ENCODE measurements at places on chromosomes 11 and 22. TPM values are rescaled to one million over a fixed set of nuclear protein-coding genes. Genes with fewer than 3 reads are reported as not detected.

RAG2 gene
- not detected for total RNA-seq

DNA sequence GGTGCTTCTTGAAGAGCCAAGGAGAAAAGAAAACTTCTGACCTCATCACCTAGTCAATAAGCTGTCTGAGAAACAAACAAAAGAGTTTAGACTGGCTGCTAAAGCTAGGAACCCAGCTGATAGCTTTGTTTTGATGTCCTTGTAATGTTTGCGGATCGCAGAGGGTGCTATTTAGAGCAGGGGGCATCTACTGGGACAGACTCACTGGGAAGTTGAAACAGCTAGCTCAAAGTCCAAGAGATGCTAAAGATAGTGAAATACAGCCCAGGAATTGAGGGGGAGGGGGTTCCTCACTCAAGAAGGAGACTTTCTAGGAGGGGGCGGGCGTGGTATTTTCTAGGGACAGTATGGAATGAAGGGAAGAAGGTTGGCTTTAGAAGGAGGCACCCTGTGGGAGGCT is 18.9 kb downstream of the ZBTB16 start:
- no peak for DNase-seq
- H3K36me3 ChIP-seq: no peaks in the 10 kb centered on the region
- H3K27ac ChIP-seq: peak overlapping the region; percentile 87
- peaks cover 73% of the 10 kb centered on the region for H3K4me1 ChIP-seq
- no peak overlapping the region for H3K4me3 ChIP-seq
- H3K27me3 ChIP-seq: no peaks in the 10 kb centered on the region

DNA sequence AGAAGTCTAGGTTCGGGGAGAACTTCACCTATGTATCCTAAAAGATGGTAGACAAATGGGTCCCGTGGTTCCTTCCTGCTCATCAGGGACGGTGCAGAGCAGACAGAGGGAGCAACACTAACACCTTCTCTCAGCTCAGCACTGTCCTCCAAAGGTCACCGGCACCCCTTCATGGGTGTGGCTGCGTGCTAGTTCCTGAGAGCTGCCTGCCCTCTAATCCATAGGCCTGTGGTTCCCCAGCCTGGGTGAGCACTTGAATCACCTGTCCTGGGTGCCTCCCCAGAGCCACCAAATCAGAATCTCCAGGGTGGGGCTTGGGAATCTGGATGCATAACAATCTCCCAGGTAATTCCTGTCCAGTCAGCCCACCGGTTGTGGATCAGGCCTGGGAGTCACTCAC is 113.9 kb upstream of the TMEM45B start:
- no peak for DNase-seq
- no peaks in the 10 kb centered on the region for H3K4me1 ChIP-seq
- H3K4me3 ChIP-seq: no peak overlapping the region
- H3K27ac ChIP-seq: no peak overlapping the region

- no peaks in the 10 kb centered on the region for H3K36me3 ChIP-seq
- H3K4me3 ChIP-seq: no peak overlapping the region
- no peaks in the 10 kb centered on the region for H3K4me1 ChIP-seq
- no peaks in the 10 kb centered on the region for H3K27me3 ChIP-seq
- no peak overlapping the region for H3K27ac ChIP-seq
Observed at GRCh38 chr11:60868682-60869450, 1.5 kb downstream of the ZP1 start.

GRCh38 chr22:38823076-38823475 is 20.8 kb downstream of the NPTXR start:
- no peak overlapping the region for H3K27ac ChIP-seq
- H3K4me3 ChIP-seq: no peak overlapping the region
- H3K36me3 ChIP-seq: no peaks in the 10 kb centered on the region
- no peaks in the 10 kb centered on the region for H3K4me1 ChIP-seq

DNA sequence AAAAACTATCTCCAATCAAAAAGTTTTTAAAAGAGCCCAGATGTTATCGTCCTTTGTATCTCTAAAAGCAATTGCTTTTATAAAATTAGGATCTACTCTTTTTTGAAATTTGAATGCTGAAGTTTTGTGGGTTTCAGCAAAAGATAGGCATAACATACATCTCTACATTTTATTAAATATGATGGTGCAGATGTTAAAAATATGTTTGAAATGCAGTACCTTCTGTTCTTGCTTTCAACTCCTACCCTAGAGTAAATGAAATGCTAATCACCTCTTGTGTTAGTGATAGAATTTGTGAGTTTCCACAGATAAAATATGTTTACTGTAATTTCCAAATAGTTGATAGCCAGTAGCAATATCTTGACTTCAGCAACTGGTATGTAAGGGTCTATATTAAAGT is 95.7 kb upstream of the VPREB1 start:
- H3K4me1 ChIP-seq: no peaks in the 10 kb centered on the region
- no peaks in the 10 kb centered on the region for H3K36me3 ChIP-seq
- no peak overlapping the region for H3K27ac ChIP-seq
- H3K27me3 ChIP-seq: peaks cover 31% of the 10 kb centered on the region

- peaks cover 15% of the 10 kb centered on the region for H3K27me3 ChIP-seq
- no peaks in the 10 kb centered on the region for H3K36me3 ChIP-seq
- peaks cover 10% of the 10 kb centered on the region for H3K4me1 ChIP-seq
- H3K4me3 ChIP-seq: no peak overlapping the region
- DNase-seq: no peak
- H3K27ac ChIP-seq: no peak overlapping the region
Observed at GRCh38 chr11:114284021-114284420, 12.2 kb upstream of the NNMT start.

DNA sequence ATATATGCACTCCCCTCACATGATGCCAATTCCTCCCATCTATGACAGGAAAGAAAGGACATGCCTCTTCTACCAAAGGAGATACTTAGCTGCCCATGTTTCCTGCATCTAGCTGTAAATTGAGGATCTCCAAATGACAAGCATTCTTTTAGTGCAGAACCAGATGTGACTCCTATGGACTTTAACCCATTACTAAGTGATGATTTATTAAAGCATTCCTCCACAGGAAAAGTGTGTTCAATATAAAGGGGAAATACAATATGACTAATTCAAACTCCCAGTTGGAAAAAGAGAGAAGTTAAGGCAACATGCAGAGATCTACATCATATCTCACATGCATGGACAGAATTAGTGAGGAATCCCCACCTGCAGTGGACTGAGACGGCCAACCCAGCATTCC is 221.3 kb downstream of the FAM76B start:
- H3K36me3 ChIP-seq: peaks cover 5% of the 10 kb centered on the region
- no peak overlapping the region for H3K27ac ChIP-seq
- DNase-seq: no peak
- no peaks in the 10 kb centered on the region for H3K4me1 ChIP-seq
- H3K4me3 ChIP-seq: no peak overlapping the region
- H3K27me3 ChIP-seq: peaks cover 21% of the 10 kb centered on the region

DNA sequence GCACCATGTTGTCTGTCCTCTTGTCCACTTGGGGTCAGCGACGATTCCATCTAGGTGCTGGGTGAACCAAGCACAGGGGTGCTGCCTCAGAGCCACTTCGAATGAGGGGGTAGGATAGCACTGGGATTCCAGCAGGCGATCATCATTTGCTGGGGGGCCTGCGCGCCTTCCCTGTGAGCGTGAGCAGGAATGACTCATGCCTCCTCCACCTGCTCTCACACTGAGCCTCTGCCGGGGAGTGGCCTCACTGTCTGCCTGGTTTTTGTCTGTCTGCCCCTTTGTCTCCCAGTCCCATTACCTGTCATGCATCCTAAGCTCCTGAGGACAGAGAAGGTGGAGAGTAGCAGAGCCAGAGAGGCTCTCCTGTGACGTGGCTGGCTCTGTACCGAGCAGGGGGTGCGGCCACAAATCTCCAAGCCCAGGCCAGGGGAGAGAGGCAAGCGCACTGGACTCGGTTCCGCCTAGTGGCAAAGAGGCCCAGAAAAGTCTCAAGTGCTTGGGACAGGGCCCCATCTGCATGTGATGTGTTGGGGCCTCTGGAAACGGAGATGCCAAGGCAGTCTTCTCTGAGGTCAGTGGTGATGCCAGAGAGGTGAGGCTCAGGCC is 30.8 kb downstream of the RSPH14 start:
- no peaks in the 10 kb centered on the region for H3K4me1 ChIP-seq
- no peak overlapping the region for H3K27ac ChIP-seq
- H3K27me3 ChIP-seq: no peaks in the 10 kb centered on the region
- DNase-seq: no peak

- no peak overlapping the region for H3K4me3 ChIP-seq
- H3K36me3 ChIP-seq: no peaks in the 10 kb centered on the region
- no peaks in the 10 kb centered on the region for H3K4me1 ChIP-seq
- no peak overlapping the region for H3K27ac ChIP-seq
Observed at GRCh38 chr22:32612834-32613233, 138.2 kb downstream of the FBXO7 start.

ANO9 gene
- 6.7 TPM for total RNA-seq

APOA1 gene
- not detected for total RNA-seq

DNA sequence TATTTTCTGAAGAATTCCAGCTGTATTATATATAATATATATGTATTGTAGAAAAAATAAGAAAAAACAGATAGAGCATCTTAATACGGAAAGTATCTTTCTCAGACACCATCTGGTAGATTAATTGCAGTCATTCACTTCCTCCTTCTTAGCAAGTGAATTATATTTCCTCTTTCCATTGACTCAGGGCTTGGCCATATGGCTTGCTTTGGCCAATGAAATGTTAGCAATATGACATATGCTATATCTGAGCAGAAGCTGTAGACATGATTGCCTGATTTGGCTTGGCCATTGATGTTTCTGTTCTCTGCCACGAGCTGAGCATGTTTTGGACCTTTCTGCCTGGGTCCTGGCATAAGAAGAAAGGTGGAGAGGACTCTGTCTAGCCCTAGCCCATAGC is 34.4 kb upstream of the ZBED5 start:
- H3K27ac ChIP-seq: no peak overlapping the region
- H3K4me3 ChIP-seq: no peak overlapping the region
- peaks cover 25% of the 10 kb centered on the region for H3K27me3 ChIP-seq
- no peak for DNase-seq
- no peaks in the 10 kb centered on the region for H3K4me1 ChIP-seq
- peaks cover 11% of the 10 kb centered on the region for H3K36me3 ChIP-seq

DNA sequence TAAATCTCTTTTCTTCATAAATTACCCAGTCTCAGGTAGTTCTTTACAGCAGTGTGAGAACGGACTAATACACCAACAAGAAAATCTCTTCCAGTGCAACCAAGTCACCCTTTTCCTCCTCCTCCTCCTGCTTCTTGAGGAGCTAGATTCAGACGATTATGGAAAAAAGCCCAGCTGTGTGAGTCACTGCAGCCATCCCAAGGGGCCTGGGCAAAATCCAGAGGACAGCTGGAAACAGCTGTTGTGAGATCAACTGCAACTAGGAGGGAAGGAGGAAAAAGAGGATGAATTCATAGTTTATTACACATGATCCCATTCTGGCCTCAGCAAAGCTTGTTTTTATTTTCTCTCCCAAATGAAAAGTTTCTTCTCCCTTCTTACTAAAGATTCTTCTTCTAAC is 32.9 kb downstream of the RBFOX2 start:
- H3K27me3 ChIP-seq: peaks cover 20% of the 10 kb centered on the region
- no peaks in the 10 kb centered on the region for H3K36me3 ChIP-seq
- no peak for DNase-seq
- H3K27ac ChIP-seq: no peak overlapping the region
- no peaks in the 10 kb centered on the region for H3K4me1 ChIP-seq
- no peak overlapping the region for H3K4me3 ChIP-seq

- no peak overlapping the region for H3K4me3 ChIP-seq
- peaks cover 6% of the 10 kb centered on the region for H3K4me1 ChIP-seq
- H3K27me3 ChIP-seq: peaks cover 8% of the 10 kb centered on the region
- no peak for DNase-seq
- H3K27ac ChIP-seq: no peak overlapping the region
Observed at GRCh38 chr11:69966910-69967483, 111.1 kb upstream of the ANO1 start.

DNA sequence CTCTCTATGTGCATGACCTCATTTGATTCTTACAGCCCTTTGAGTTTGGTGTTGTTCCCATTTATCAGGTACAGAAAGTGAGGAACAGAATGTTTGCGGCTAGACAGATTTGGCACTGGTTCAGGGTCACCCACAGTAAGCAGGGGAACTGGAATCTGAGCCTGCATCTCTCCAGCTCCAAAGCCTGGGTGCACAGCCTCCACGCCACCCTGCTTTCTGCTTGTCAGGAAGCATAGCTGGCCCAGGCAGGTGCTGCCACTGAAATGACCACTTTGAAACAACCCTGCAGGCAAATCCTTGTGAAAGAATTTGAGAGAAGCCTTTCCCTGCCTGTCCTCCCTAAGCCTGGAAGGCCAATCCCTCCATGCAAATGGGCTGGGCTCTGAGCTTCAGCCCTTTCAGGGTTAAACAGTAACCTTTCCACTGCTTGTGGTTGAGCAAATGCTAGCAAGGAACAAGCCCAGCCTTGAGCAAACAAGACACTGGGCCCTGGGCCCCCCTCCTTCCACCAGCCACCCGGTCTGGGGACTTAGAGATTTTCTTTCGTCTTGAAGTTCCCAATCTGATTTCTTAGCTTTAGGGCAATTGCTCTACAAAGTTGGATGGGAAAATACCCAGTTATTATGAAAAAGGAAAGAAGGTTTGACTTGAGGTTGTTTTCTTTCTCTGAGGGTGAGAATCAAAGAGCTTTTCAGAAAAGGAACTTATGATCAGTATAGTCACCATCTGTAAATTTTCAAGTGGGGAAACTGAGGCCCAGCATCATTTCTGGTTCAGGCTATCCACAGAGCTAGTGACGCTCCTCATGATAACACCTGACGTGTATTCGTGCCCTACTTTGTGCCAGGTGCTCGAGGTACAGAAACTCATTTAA is 19.4 kb downstream of the EHF start:
- H3K36me3 ChIP-seq: no peaks in the 10 kb centered on the region
- peaks cover 3% of the 10 kb centered on the region for H3K4me1 ChIP-seq
- H3K4me3 ChIP-seq: no peak overlapping the region
- no peak overlapping the region for H3K27ac ChIP-seq
- H3K27me3 ChIP-seq: peaks cover 54% of the 10 kb centered on the region
- DNase-seq: no peak

ROM1 gene
- 4.5 TPM for total RNA-seq

CDON gene
- 2.1 TPM for total RNA-seq

DNA sequence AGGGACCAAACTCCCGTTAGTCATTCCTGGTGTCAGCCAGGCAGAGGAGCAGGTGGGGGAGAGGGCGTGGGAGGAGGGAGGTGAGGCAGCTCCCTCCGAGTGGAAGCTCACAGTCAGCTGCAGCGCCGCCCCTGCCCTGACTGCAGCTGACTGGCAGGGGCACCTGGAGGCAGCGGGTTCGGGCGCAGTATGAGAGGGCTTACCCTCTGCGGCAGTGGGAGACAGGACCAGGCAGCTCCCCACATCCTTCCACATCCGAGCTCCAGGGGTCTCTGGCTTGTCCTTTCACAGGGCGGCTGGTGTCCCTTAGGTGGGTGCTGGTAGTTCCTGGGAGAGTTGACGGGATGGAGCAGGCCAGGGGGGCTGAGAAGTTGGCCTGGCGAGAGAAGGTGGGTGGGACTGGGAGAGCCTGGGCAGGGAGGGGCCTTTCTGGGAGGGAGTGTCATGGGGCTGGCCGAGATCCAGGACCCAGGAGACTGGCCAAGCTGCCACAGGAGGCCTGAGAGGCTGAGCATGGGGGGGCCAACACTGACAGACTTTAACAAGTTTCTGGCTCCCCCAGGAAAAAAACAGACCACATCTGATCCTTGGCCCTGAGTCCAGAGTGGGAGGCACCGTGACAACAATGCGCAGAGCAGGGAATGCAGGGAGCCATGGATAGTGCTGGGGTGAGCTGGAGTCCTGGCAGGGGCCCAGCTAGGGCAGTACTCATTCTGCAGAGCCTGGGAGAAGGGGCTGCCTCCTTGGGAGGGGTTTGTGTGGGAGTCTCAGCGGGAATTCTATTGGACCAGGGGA is 4.9 kb downstream of the ADORA2A start:
- H3K36me3 ChIP-seq: no peaks in the 10 kb centered on the region
- peak overlapping the region; percentile 100 for H3K27ac ChIP-seq

DERL3 gene
- 14.3 TPM for total RNA-seq

OR5B21 gene
- total RNA-seq: 3.5 TPM
